ENCODE measurements at places on chromosomes 16 and 17.
A peak's percentile ranks its signal among the peaks of the same experiment; 100 is the strongest.

DNA sequence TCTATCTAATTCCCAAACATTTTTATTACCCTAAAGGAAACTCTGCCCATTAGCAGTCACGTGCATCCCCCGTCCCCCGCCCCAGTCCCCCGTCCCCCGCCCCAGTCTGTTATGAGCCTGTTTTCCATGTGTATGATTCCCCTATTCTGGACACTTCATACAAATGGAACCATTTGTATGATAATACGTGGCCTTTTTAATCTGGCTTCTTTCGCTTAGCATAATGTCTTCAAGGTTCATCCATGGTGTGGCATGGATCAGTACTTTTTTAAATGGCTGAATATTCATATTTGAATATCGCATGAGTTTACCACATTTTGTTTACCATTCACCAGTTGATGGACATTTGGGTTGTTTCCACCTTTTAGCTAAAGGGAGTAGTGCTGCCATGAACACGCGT, 49.5 kb downstream of the DNAH2 start:
- DNase-seq: no peak

GRCh38 chr17:78046923-78047322, 81.6 kb downstream of the TMC6 start:
- no peak for DNase-seq

- DNase-seq: no peak
Measured at GRCh38 chr17:10046786-10047785, 142.0 kb upstream of the RCVRN start.

- DNase-seq: no peak
Measured at GRCh38 chr16:22252317-22252716, 44.9 kb upstream of the POLR3E start.

DNA sequence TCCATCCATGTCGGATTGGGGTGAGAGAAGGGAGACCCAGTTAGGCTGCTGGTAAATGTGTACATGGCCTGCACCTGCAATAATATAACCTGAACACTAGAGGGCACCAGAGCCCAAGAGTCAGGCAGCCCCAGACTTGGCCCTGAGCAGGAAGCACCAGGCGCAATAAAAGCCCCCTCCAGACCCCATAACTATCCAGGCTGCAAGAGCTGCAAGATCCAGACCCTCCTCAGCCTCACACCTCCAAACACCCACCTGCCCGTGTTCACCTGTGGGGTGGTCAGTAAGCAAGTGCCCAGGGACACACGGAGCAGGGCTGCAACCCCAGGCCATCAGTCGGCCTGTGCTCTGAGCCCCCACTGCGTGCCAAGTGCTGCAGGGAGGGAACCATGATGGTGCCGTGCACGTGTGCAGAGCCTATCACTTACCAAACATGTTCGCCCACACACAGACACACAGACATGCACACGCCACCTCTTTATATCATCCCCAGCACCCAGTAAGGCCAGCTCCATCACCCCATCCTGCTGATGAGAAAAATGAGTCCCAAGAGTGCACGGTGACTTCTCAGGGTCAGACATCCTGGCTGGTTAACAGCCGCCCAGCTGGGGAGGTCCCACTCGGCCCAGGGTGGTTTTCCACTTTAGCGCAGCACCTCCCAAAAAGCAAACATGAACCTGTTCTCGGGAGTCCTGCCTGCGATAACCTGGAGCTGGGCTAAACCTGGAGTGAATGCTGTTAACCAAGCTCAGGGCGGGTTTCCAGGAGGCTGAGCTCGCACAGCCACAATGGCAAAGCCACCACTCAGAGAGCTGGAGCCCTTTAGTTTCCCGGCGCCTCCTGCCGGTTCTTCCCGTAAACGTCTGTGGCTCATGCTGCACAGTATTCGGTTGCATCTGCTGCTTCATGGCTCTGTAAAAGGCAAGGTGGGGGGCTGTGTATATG, 439.8 kb downstream of the SOX9 start:
- DNase-seq: peak; percentile 55

DNA sequence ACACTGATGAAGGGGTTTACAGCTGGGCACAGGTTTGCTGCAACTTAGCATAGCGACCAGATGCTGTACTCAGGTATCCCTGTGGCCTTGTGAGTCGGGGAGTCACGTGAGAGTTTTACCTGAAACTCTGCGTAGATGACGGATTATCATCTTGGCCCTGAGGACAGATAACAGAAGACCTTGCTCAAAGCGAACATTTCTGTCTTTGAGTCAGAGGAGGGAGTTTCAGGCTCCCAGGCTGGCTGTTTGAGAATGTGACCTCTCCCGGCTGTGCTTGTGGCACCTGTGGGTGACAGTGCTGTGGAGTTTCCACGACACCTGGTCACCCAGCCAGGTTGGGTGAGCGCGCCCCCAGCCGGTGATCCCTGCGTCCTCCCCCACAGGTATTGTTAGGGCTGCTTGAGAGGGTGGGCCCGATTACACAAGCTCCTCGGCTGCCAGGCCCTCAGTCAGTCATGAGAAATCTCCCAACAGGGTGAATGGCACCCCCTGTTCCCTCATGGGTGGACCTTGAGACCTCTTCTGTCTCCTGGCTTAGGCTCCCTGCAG, 44.4 kb upstream of the CRISPLD2 start:
- no peak for DNase-seq

GRCh38 chr16:28556914-28557320, 3.2 kb downstream of the SGF29 start:
- DNase-seq: no peak

- no peak for DNase-seq
Measured at GRCh38 chr17:80862481-80862961, 129.1 kb upstream of the CHMP6 start.

DNA sequence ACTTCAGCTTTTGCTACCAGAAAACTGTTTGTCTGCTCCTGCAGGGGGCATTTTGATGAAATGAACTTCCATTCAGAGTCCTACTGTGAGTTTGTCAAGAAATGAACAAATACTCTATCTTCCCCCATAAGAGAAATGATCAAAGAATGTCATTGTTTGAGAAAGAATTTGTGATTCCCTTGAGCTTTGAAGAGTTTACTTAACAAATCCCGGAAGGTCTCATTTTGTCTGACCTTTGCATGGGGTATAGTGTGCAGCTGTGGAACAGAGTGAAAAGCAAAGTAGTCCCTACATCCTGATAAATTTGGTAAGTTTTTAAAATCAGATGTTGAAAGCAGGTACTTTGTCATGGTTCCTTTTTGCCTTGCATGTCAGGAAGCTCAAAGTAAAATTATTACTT, 178.0 kb downstream of the ABCC12 start:
- DNase-seq: no peak

GRCh38 chr17:16569358-16569712, 331 bp upstream of the ZNF287 start:
- DNase-seq: no peak

GRCh38 chr16:58615280-58615679, 14.3 kb downstream of the CNOT1 start:
- DNase-seq: no peak

DNA sequence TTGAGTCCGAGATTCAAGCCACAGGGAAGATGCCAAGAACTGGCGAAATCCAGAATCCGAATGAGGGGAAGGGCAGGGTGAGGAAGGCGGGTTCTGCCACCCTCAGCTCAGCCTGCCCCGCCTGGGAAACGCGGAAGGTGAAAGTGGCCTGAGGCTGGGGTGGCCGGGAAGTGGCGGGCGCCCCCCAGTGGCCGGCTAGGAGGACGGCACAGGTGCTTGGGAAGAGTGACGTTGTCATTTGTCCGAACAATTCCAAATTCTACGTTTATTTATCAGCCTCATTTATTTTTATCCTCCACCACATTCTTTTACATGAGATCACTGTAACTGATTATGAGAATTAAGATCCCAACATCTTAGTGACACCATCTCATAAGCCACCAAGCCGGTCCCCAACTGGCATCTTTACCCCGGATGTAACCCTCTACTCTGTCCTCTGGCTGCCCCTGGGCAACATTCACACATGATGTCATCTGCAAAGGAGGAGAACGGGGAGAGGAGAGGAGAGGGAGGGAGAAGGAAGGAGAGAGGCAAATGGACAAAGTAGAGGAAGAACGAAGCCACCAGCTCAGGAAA, 21.3 kb downstream of the SRCIN1 start:
- peak; percentile 58 for DNase-seq

DNA sequence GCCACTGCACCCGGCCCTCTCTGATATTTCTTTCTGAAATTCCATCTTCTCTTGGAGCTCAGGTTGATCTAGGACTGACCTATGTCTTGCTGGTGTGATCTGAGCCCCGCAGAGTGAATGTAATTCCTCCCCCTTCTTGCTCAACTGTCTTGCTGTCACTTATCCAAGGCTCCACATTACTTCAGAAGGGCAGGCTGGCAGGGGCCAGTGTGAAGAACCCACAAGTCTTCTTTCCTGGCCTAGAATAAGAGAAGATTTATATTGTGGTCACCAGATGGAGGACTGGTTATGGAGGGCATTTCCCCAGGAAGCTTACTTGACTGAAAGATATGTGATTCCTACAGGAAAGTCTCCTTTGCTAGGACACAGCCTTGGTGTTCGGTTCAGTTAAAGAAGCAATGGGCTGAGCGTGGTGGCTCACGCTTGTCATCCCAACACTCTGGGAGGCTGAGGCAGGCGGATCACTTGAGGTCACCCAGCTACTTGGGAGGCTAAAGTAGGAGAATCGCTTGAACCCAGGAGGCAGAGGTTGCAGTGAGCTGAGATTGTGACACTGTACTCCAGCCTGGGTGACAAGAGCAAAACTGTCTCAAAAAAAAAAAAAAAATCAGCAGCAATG, 13.4 kb downstream of the ITGAL start:
- no peak for DNase-seq

- DNase-seq: no peak
Measured at GRCh38 chr16:21256636-21257035, 21.5 kb downstream of the CRYM start.

DNA sequence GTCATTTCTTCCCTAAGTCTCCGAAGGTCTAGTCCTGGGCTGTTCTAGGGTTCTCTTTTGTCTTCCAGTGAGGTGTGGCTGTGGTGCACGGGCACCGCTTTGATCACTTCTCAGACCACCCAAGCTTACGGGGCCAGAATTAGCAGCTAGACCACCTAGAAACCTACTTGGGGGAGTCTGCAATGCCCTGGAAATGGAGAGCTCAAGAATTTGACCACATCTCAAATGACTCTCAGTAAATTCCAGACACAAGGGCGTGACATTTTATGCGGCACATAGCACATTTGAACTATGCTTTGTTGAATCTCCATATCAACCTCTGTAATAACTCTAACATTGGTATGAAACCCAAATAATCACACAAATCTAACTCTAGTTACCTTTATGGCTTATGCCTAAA, 24.9 kb downstream of the TRIM16 start:
- DNase-seq: no peak

DNA sequence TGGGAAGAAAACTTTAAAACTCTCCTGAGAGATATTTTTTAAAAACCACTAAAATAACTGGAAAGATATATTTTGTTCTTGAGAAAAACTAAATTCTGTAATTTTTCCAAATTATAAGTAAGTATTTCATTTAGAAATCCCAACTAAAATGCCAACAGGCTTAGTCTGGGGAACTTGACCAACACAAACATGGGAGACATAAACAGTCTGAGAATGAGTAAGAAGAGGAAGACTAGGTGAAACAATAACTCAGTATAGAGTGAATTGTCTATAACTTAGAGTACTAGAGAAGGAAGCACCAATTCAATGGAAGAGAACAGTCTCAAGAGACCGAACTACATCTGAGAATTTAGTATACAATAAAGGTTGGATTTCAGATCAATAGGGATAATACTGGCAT, 2.9 kb downstream of the CMTM1 start:
- no peak for DNase-seq

DNA sequence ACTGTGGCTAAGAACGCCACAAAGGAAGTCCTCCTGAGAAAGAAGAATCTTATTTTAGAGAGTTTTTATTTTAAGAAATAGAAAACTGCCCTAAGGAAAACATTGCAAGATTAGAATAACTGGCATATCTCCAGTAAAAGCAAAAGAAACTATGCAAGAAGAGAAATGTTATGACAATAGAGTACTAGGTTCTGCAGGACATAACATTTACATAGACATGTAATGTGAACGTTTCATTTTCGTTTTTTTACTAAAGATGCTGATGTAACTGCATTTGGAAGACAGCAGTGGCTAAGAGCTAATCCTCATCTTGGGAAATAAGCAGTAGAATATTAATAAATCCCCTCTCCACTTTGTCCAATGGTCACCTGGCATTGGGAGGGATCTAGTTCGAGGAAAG, 7.8 kb upstream of the ASGR2 start:
- DNase-seq: no peak

DNA sequence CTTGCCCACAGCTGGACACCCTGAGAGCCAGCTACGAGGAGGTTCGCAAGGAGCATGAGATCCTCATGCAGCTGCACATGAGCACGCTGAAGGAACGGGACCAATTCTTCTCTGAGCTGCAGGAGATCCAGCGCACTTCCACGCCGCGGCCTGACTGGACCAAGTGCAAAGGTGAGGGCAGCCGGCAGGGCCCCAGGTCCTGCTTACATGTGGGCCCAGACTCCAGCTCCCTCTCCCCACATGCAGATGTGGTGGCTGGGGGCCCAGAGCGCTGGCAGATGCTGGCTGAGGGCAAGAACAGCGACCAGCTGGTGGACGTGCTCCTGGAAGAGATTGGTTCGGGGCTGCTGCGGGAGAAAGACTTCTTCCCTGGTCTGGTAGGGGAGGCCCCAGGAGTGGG, 16.2 kb upstream of the THAP11 start:
- no peak for DNase-seq

DNA sequence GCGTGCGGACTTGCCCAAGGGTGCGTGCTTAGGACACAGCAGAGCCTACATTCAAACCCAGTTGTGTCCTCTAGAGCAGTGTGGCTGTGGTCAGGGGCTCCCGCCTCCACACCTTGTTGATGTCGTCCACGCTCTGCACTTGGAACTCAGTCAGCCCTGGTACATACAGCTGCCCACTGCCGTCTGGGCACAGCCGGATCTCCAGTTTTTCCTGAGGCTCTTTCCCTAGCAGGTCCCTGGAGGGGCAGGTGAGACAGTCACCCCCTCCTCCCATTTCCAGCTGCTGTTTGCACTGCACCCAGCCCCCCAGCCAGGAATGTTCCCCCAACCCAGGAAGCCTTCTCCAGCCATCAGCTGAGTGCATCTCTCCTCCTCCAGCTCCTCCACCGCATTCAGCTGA, 25.7 kb downstream of the KATNB1 start:
- DNase-seq: no peak

All from midbrain (tissue), 1 donor.